ENCODE measurements at places on chromosomes 5 and 9. TPM values are rescaled to one million over a fixed set of nuclear protein-coding genes. Genes with fewer than 3 reads are reported as not detected.

- DNase-seq = no peak
Observed at GRCh38 chr9:33638391-33638915, 114.4 kb downstream of the ANKRD18B start.

GRCh38 chr5:76703707-76704106, 12.2 kb upstream of the F2R start:
- no peak for DNase-seq

Gene NTNG2
- 3.8 TPM for total RNA-seq

- no peak for DNase-seq
Observed at GRCh38 chr5:179243333-179243732, 101.9 kb downstream of the ADAMTS2 start.

All from activated T-helper 2 cell treated with anti-CD3 and anti-CD28 coated beads, Interferon-gamma antibody, Interleukin-2, Interleukin-4, amounts not matched to agents 10 μg/mL and 5 μg/mL and 100 μg/mL, durations not matched to agents 14 hours and 24 hours and 36 hours (primary cell).